H1 (cell line): ENCODE measurements at places on chromosomes 12 and 14. TPM values are rescaled to one million over a fixed set of nuclear protein-coding genes. Genes with fewer than 3 reads are reported as not detected.

GRCh38 chr14:106395456-106396050 is 869.2 kb downstream of the TMEM121 start:
- DNase-seq: no peak

GRCh38 chr14:98175436-98175835 is 1096.6 kb downstream of the BCL11B start:
- DNase-seq: no peak

GRCh38 chr14:82094829-82095345 is 561.2 kb upstream of the SEL1L start:
- DNase-seq: no peak

DNA sequence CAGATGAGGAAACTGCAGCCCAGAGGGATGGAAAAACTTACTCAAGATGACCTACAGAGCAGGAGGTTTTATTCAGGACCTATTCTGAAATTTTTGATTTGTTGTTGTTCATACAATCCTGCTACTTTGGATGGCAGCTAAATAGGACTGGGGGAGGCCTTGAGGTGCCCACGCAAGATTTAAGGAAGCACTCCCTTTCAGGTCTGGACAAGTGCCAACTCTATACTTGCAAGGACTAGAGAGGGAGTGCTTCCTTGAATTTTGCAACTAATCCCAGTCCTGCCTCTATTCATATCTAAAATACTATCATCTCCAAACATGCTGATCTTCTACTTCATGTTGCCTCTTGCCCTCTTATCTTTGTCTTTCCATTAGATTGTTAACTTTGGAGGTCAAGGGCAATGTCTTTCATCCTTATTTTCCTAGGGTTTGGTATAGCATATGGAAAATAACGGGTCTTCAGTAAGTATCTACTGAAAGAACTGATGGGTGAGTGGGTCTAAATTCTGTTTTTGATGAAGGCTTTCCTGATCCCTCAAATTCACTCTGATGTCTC is 28.6 kb upstream of the PPM1H start:
- no peak for DNase-seq

DNA sequence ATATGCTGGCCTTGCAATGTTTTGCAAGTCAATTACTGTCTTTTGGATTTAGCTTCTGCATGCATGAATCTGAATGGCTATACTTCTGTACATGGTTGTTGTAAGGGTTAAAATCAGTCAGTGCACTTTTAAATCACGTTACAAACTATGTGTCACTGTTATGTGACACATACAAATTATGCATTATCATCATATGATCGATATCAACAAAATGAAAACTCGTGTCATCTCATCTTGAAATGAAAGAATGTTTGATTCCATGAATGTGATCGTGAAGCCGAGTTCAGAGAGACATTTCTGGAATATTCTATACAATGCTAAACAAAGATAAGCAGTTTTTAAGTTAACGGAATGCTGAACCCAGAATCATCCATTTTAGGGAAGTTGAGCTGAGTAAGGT is 116.5 kb downstream of the HMGA2 start:
- DNase-seq: no peak

GRCh38 chr14:54314365-54315104 is 82.3 kb upstream of the CDKN3 start:
- DNase-seq: no peak

OAS1 gene
- not detected in 2 replicates for total RNA-seq

NPAS3 gene
- total RNA-seq: 0.60 and 0.63 TPM in 2 replicates

PROX2 gene
- not detected in 2 replicates for total RNA-seq

SOX5 gene
- 1.1 and 2.6 TPM in 2 replicates for total RNA-seq

C14orf180 gene
- total RNA-seq: not detected in 2 replicates
